Endodermal cell (in vitro differentiated cells): ENCODE measurements at places on chromosomes 2 and 18. TPM values are rescaled to one million over a fixed set of nuclear protein-coding genes. Genes with fewer than 3 reads are reported as not detected.

ADI1 gene
- 40.1 and 41.1 TPM in 2 replicates for total RNA-seq

KATNAL2 gene
- total RNA-seq, result 5.7 to 7.2 TPM (median 6.4 TPM) in 3 replicates

UNC80 gene
- total RNA-seq, result 0.50 and 0.55 TPM in 2 replicates

NCL gene
- total RNA-seq, result 774 and 848 TPM in 2 replicates

PIK3C3 gene
- 47.0 to 120 TPM (median 53.6 TPM) in 3 replicates for total RNA-seq

RGPD4 gene
- 0.13 and 0.23 TPM in 2 replicates for total RNA-seq

LRP2 gene
- total RNA-seq, result 3.5 to 4.6 TPM (median 4.3 TPM) in 3 replicates

ATP6V1C2 gene
- 0.26 and 0.27 TPM in 2 replicates for total RNA-seq

ASXL3 gene
- 0.29 to 0.71 TPM (median 0.45 TPM) in 3 replicates for total RNA-seq

GRCh38 chr2:176683618-176684111 lies 414.4 kb downstream of the MTX2 start:
- no peak overlapping the region for H3K4me3 ChIP-seq
- no peaks in the 10 kb centered on the region for H3K27me3 ChIP-seq
- no peak for DNase-seq

DNA sequence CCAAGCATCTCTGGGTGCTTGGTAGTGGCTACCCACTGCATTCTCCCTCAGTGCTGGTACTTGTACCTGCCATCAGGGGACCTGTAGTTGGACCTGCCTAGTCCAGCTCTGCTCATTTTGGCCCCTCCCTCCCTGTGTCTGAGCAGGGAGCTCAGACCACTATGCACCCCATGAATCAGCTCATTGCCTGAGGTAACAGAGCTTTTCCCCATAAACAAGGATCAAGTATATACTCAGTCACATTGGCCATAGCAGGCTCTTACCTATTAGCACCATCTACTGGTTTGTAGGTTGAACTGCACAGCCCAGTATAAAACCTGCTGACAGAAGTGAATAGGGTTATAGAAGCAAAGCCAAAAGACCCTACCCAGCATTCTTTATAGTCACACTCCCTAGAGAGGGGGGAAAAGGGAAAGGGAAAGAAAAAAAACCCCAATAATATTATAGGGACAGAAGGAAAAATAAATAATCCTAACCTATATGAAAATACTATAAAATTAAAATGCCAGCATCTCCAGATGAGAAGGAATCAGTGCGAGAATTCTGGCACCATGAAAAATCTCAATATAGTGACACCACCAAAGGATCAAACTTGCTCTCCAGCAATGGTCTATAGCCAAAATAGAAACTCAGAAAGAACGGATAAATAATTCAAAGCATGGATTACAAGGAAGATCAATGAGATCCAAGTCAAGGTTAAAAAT lies 6.9 kb upstream of the FLACC1 start:
- H3K36me3 ChIP-seq, result no peaks in the 10 kb centered on the region
- no peaks in the 10 kb centered on the region for H3K4me1 ChIP-seq
- no peak overlapping the region for H3K4me3 ChIP-seq
- DNase-seq, result peak; percentile 64
- no peaks in the 10 kb centered on the region for H3K27me3 ChIP-seq

DNA sequence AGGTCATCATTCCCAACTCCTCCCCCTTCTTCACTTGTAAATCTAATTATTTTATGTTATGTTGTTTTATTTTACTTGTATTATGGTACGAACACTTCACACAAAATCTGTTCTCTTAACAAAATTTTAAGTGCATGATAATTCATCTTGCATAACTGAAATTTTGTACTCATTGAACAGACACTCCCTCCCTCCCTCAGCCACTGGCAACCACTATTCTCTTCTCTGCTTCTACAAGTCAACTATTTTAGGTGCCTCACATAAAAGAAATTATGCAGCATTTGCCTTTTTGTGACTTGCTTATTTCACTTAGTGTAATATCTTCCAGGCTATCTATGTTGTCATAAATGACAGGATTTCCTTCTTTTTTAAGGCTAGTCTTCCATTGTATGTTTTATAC lies 30.4 kb upstream of the OSBPL6 start:
- H3K36me3 ChIP-seq, result no peaks in the 10 kb centered on the region
- H3K27ac ChIP-seq, result no peak overlapping the region
- H3K4me1 ChIP-seq, result no peaks in the 10 kb centered on the region
- DNase-seq, result no peak
- no peak overlapping the region for H3K4me3 ChIP-seq

- peaks cover 58% of the 10 kb centered on the region for H3K36me3 ChIP-seq
- no peaks in the 10 kb centered on the region for H3K4me1 ChIP-seq
- no peak overlapping the region for H3K27ac ChIP-seq
- no peak overlapping the region for H3K4me3 ChIP-seq
These were observed 79.4 kb upstream of the TCF7L1 start for GRCh38 chr2:85053802-85054201.

DNA sequence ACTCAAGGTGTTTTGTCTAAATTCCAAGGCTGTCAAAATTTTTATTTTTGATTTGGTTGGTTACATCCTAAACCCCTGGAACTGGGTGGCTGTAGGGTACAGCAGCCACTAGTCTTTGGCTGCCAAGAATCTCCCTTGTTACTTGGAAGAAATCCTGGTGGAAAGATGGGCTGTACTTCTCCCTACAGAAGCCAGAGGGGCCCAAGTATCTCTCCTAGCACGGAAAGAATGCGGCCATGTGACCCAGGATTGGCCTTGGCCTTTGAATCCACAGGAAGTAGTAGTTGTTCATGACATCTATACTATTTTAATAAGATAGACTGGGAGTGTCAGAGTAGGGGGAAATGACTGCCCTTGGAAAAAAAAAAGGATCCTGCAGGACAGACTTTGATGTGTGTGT lies 54.4 kb upstream of the MYO3B start:
- DNase-seq, result peak; percentile 64
- H3K4me3 ChIP-seq, result no peak overlapping the region
- H3K4me1 ChIP-seq, result no peaks in the 10 kb centered on the region
- no peak overlapping the region for H3K27ac ChIP-seq
- no peaks in the 10 kb centered on the region for H3K27me3 ChIP-seq
- H3K36me3 ChIP-seq, result no peaks in the 10 kb centered on the region

- H3K27ac ChIP-seq, result no peak overlapping the region
- DNase-seq, result no peak
- H3K27me3 ChIP-seq, result no peaks in the 10 kb centered on the region
- H3K4me1 ChIP-seq, result peaks cover 18% of the 10 kb centered on the region
- H3K36me3 ChIP-seq, result no peaks in the 10 kb centered on the region
These were observed 73.4 kb upstream of the ATL2 start for GRCh38 chr2:38450509-38450908.

GRCh38 chr2:123913143-123913735 lies 111.8 kb upstream of the CNTNAP5 start:
- no peak overlapping the region for H3K4me3 ChIP-seq
- no peaks in the 10 kb centered on the region for H3K27me3 ChIP-seq

- no peak overlapping the region for H3K4me3 ChIP-seq
- H3K4me1 ChIP-seq, result peaks cover 10% of the 10 kb centered on the region
- no peak overlapping the region for H3K27ac ChIP-seq
- no peaks in the 10 kb centered on the region for H3K27me3 ChIP-seq
- no peaks in the 10 kb centered on the region for H3K36me3 ChIP-seq
These were observed 213.6 kb upstream of the SP5 start for GRCh38 chr2:170501421-170502043.

GRCh38 chr2:9696731-9697130 lies 65.9 kb upstream of the YWHAQ start:
- no peaks in the 10 kb centered on the region for H3K4me1 ChIP-seq
- no peaks in the 10 kb centered on the region for H3K27me3 ChIP-seq
- H3K27ac ChIP-seq, result no peak overlapping the region
- no peak overlapping the region for H3K4me3 ChIP-seq
- no peak for DNase-seq

DNA sequence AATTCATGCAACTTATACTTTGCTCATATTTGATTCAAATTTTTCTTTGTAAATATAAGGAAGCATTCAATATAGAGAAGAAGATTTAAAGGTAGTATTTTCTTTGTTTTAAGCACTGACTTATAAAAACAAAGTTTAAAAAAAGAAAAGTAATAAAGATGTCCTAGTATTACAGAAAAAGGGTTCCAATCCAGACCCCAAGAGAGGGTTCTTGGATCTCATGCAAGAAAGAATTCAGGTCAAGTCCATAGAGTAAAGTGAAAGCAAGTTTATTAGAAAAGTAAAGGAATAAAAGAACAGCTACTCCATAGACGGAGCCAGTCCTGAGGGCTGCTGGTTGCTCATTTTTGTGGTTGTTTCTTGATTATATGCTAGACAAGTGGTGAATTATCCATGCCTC lies 267.9 kb downstream of the CTNNA2 start:
- no peak for DNase-seq
- no peak overlapping the region for H3K27ac ChIP-seq
- H3K27me3 ChIP-seq, result no peaks in the 10 kb centered on the region
- no peak overlapping the region for H3K4me3 ChIP-seq

- no peak for DNase-seq
- H3K4me3 ChIP-seq, result no peak overlapping the region
- no peaks in the 10 kb centered on the region for H3K4me1 ChIP-seq
- no peak overlapping the region for H3K27ac ChIP-seq
- no peaks in the 10 kb centered on the region for H3K36me3 ChIP-seq
These were observed 64.4 kb downstream of the TRABD2A start for GRCh38 chr2:84816426-84817026.
